ENCODE measurements at places on chromosomes 5 and 9.

GRCh38 chr5:142013734-142014521 is 1.1 kb upstream of the GNPDA1 start:
- DNase-seq: no peak

DNA sequence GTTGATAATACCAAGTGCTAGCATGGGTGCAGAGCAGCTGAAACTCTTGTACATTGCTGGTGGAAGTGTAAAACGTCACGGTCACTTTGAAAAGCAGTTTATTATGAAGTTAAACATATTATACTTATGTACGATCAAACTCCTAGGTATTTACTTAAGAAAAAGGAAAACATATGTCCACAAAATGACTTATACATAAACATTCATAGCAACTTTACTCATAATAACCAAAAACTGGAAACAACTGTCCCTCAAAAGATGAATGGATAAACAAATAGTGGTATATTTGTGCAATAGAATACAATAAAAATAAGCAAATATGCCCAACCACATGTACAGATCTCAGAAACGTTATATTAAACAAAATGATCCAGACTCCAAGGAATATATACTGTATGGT is 92.3 kb upstream of the TRIO start:
- no peak for DNase-seq

GRCh38 chr5:179762079-179762780 is 29.6 kb downstream of the MAML1 start:
- peak; percentile 39 for DNase-seq

DNA sequence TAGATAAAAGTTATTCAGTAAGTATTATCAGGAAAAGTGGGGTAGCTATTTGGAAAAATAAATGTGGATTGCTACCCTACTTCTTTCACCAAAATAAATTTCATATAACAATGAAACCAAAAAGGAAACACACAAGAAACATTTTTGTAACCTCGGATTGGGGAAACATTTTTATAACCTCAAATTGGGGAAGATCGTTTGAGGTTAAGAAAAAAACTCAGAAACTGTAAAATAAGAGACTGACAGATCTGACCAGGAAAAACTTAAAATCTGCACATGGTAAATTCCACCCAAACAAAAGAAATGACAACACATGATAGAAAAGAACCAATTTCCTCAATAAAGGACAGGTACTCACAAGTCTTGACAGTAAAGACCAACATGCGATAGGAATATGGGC is 13.5 kb downstream of the EFCAB9 start:
- DNase-seq: peak; percentile 42

- no peak for DNase-seq
Observed at GRCh38 chr5:94288937-94289336, 329.5 kb downstream of the KIAA0825 start.

DNA sequence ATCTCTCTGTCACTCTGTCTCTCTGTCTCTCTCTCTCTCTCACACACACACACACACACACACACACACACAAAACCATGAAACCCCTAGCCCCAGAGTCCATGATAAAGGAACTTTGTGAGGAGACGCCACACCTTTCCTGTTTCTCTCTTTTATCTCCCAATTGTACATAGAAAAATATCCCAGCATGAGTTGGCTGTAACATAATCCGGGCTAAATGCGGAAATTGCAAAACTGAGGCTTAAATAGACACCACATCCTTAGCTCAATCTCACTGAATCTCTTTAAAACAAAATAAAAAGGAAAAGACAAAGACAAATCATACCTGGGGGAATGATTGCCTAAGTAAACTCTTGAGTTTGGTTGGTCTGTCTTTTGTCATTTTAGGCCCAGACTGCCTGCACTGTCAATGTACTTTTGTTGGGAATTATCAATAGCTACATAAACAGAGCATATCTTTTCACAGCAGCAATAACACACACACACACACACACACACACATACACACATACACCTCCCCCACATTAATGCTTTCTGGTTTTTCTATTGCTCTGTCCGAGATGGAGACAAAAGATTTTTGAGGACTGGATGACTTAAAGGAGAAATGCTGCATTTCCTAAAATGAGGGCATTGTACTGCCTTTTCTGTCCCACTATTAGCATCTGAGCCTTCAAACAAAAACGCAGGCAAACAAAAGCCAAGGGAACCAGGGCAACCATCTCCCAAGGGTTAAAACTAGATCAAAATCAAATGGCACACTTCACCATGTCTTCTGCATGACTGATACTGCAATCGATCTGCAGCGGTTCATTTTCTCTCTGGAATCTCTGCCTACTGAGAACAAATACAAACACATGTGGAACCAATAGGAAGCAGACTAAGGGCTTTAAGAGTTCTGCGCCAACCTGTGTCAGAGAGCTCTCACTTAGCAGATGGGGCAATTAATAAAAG is 321.5 kb downstream of the NFIB start:
- no peak for DNase-seq

DNA sequence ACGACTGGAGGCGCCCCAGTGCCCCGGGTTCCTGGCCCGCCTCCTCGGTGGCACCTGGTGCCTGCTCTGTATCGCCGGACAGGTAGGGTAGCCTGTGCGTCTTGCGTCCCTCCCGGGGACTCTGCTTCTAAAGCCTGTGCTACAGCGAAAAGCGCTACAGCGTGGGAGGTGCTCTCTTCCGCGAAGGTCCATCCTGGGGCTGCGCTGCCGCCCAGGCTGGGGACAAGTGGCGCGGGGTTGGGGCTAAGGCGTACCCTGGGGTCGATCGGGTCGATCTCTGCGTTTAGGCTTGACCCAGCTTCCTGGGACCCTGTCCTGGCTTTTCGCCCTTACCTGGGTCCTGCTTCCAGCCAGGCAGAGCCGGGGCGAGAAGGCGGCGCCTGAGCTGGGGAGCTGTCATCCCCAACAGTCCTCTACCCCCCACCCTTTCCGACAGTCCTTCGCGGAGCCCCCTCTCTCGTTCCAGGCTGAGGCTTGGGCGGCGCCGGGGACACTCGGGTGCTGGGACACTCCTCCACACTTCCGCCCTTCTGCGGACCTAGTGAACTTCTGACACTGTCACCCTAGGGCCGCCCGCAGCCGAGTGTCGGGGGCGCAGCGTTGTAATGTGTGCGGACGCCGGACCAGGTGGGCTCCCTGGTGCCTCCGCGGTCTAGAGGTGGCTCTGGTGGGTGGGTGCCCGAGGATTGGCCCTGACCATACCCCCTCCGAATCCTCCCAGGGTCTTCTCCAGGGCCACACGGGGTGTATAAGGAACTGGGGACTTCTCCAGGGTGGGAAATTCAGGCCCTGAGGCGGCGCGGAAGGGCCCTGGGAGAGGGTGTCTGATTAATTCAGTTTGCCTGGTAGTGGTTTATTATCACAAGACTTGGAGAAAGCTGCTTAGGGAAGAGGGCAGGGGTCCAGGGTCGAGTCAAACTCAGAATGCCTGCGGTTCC is 328.2 kb downstream of the SH3GL2 start:
- DNase-seq: no peak

DNA sequence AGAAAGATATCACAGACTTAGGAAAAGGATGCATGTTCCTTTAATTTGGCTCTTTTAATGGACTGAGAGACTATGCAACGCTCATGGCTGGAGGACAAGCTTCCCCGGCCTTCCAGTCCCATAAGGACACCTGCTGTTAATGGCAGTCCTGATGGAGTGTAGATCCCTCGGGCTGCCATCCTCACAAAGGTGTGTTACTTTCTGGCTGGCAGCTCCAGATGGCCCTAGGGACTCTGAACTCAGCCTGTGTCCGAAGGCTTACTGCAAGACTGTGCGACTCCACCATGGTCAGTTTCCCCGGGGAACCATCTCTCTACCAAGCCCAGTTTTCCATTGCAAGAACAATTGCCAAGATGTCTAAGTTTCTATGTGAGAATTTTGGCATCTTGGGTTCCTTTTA is 25.5 kb upstream of the KCNIP1 start:
- DNase-seq: no peak

DNA sequence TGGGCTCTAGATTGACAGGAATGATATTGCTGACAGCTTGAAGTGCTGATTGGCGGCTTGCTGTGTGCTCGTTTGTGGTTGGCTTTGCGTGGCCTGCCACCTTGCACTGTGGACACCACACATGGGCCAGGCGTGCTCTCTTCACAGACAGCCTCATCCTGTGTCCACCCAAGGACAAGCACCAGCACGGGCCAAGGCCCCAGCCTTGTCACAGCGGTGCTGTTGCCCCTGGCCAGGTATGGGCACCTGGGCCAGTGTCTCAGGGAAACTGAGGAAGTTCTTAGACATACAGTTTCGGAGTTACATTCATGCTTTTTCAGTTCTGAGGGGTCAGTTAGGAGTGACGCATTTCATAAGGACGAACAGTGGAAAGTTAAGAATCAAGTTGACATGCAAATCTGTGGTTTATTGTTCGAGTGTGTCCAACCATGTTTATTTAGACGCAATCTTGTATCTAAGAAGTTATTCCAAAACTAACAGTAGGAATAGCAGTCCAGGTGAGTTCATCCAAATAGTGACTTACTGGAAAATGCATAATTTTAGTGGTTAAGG is 125.9 kb downstream of the EHMT1 start:
- DNase-seq: no peak

DNA sequence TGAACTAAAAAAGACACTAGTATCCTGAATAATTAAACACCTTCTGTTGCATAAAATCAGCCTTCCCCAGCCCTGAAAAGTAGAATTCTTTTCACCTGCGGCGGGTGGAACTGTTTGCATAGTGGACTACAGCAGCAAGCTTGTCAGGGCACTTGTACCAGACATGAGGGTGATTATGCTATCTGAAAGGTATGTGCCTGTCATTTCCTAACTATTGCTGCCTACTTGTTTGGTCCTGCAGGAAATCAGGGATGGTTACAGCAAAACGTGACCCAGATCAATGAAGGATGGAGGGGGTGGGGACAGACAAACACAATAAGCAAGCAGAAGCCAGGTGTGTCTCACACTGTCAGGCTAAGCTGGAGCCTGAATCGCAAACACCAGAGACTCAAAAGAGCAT is 385.6 kb downstream of the MLLT3 start:
- no peak for DNase-seq

GRCh38 chr5:42586625-42587024 is 163.4 kb downstream of the GHR start:
- DNase-seq: no peak

GRCh38 chr5:112200131-112200530 is 218.9 kb downstream of the EPB41L4A start:
- peak; percentile 13 for DNase-seq

- no peak for DNase-seq
Observed at GRCh38 chr5:157554179-157555036, 21.2 kb downstream of the ADAM19 start.

DNA sequence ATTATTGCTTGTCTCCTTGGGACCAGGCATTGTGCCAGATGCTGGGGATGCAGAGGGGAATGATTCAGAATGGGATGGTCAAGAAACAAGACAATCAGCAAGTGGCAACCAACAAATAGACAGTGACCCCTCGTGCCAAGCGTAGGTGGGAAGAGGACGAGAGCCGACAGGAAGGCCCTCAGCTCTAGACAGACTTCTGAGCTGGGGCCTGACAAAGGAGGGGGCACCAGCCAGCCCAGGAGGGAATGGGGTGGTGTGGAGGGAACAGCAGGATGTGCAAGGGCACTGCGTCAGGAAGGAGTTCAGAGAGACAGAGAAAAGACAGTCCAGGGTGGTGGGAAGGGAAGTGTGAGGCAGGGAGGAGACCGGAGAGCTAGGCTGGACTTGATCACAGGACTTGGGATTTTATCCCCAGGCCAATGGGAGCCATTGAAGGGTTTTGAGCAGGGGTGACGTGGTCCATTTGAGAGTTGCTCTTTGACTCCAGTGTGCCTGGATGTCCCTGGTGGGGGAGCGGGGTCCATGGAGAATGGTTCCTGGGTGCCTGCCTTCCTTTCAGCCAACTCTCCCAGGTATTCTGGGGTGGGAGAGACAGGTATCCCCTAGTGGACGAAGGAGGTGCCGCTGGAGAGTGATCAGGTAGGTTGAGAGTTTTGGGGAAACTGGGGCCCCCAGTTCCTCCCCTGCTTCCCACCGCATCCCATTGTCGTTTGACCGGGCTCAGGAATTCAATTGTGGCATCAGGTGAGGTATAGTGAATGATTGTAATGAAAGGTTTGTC is 79.3 kb upstream of the ZNF618 start:
- no peak for DNase-seq

DNA sequence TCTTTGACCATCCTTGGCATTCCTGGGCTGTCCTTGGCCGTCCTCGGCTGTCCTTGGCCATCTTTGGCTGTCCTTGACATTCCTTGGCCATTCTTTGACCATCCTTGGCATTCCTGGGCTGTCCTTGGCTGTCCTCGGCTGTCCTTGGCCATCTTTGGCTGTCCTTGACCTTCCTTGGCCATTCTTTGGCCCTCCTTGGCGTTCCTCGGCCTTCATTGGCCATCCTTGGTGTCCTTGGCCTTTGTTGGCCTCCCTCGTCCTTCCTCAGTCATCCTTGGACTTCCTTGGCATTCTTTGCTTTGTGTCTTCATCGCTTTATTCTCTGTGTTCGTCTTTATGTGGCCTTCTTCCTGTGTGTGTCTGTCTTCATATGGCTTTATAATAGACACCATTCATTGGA is 20.7 kb downstream of the NDUFS6 start:
- DNase-seq: no peak

DNA sequence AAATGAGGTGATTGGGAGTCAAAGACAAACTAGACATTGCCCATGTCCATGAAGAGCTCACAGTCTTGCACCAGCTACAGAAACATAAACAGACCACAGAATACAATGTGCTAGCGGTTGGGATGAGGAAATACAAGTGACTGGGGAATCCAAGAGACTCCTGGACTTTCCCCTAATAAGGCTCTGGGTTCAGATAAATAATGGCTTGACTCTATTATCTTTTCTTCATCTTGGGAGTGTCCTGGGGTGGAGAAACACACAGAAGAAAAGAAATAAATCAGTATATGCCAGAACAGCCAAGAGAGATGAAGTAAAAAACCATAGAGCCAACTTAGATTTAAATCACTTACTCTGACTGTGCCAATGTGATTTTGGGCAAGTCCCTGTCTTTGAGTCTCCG is 227.8 kb downstream of the PAPPA start:
- no peak for DNase-seq

GRCh38 chr5:19767987-19768386 is 220.0 kb downstream of the CDH18 start:
- DNase-seq: no peak

DNA sequence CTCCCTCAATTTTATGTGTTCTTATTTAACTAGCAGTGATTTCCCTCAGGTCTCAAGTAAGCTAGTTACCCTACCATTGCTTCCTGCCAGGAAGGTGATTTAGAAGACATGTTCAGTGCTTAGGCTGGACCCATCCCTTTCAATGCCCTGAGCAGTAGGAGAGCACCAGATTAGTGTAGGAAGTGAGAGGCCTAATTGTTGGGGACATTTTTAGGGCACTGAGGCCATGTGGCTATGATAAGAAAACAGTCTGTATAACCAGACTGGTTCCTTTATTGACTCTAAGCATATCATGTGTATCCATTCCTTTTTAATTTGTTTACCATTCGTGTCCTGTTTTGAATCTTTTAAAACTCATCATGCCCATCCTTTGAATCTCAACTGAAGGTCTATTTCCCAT is 312.3 kb upstream of the PRR16 start:
- no peak for DNase-seq

- no peak for DNase-seq
Observed at GRCh38 chr5:127940854-127941253, 142.7 kb upstream of the SLC12A2 start.
